ENCODE measurements at places on chromosomes 3 and 15.

DNA sequence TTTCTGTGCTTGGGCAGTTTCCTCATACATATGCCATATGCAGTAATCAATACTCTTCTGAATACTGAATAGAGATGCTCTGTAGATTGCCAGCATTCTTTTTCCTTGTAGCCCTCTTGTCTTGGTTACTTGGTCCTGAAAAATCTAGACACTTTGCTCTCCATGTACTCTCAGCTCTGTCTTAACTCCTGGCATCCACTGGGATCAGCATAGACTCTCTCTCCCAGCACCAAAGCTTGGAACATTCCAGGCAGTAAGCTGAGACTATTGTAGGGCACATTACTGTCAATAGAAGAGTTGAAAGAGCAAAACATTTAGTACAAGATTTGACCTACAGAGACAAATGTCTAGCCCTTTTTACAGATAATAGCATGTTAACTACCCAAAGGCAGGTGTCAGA lies 1100.3 kb downstream of the TBL1XR1 start:
- no peak for DNase-seq

DNA sequence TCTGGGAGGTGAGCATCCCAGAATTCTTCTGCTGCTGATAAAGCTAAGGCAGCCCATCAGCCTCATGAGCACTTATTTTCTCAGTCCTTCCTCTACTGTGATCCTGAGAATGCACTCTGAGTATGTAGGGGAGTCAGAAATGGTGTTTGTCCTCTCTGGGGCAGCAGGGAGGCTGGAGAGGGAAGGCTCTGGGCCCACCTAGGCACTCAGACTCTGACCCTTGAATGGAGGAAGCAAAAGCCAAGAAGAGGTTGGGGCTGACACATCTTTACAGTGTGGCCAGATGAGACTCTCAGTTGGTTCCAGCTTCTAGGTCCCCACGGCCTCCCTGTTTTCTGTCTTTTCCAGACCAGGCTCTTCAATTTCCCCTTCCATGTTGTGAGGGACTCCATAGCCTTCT lies 36.1 kb upstream of the BLM start:
- DNase-seq = no peak

DNA sequence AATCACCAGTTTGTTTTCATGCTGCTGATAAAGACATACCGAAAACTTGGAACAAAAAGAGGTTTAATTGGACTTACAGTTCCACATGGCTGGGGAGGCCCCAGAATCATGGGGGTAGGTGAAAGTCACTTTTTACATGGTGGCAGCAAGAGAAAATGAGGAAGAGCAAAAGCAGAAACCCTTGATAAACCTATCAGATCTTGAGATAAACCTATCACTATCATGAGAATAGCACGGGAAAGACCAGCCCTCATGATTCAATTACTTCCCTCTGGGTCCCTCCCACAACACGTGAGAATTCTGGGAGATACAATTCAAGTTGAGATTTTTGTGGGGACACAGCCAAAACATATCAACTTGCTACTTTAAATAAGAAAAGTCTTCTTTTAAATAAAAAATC lies 28.9 kb downstream of the CD200R1L start:
- DNase-seq = no peak

DNA sequence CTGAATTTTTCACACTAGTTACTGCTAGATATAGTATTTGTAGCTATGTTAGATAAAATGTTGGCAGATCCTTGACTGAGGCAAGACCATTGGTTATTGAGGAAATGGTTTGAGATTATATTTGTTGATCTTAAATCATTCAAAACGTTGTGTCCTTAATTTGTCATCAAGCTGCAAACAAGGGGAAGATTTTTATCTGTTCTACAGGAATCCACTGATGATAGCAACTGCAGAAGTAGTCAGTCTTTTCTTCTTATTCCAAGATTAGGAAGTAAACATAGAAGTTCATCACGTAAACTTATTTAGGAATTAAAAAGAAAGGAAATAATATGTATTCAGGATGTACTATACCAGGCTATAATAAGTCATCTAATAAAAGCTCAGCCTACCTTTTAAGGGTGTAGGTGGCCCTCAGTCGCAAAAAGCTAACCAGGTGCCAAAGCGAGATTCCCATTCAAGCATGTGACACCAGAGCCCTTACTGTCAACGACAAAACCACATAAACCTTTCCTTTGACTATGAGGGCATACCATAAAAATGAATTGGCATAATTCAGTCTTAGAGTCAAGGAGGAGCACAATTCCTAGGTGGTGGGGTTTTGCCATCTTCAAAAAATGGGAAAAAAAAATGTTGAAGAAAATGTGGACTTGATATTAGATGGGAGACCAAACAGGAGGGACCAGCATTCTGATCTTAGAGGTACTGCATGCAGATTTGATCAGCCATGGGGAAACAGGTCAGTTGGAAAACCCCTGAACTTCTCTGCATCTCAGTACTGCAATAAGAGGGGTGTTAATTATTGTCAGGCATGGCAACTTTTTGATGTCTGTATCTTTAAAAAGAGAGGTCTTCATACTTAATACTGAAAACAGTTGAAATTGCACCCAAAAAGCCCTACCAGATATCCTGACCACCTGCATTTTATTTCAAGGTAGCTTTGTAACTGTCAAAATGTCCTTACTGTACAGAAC lies 212.5 kb upstream of the UBE2E1 start:
- no peak for DNase-seq

DNA sequence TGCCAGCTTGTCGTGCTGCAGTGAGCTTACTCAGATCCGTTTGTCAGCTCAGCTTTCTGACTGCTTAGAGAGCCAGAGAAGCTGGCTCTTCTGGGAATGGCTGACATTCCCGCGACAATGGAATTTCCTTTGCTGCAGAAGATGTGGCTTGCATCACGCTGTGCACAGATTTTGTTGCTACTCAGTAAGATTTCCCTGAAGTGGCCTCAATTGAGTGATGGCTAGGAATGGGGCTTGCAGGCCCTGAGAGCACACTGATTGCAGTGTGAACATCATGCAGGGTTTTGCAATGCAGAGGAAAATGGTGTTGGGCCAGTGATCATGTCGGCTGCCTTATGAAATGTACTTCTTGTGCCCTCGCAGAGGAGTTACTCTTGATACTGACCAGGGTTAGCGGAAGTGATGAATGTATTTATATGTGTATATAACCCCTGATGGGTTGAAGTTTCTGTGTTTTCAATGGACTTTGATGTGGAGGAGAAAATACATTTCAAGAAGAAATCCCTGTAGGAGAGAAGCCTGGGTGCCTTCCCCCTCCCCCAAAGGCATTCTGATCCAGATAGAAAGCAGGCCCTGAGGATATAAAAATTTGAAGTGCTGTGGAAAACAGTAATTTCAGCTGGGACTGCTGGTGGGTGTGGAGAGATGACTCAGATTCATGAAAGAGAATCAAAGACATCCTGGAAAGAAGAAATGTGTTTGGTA lies 102.5 kb upstream of the PDZRN3 start:
- no peak for DNase-seq

All from stimulated activated CD4-positive, alpha-beta T cell treated with anti-CD3 and anti-CD28 coated beads, TNF-alpha, amount 100 ng/mL, for 48 hours (primary cell).